ENCODE measurements at places on chromosomes 11 and 22.
A peak's percentile ranks its signal among the peaks of the same experiment; 100 is the strongest.

DNA sequence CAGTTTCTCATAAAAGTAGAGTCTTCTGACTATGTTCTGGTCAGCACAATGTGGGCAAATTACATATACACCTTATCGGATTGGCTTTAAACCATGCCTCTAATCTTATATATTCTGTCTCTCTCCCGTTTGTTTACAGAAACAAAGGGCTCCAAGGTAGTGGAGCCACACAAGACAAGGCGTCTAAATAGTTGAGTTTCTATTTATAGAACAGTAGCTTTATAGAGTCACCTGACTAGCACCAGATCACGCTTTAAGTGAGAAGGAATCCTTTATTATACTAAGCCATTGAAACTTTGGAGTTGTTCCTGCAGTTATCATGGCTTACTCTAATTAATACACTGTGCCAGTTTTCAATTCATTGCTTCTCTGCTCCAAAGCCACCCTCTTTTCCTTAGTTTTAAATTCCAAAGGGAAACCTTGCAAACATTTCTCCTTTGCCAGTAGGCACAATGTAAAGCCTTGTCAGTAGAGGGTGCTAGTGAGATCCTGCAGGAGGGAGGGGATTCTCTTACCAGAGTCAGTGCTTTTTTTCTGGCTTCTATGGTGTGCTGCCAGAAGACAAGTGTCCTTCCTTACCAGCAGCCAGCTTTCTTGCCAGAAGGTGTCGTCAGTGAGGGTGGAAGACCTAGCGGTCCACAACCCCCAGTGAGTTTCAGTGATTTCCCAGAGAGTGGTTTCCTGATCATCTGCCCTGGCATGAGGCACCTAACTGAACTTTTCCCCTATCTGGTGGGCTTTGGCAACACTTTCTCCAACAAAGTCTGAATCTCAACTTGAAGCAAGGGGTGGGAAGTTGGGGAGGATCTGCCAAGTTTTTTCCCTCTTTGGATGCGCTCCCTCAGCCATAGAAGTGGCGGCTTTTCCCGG, 71.7 kb downstream of the RAB38 start:
- peak; percentile 87 for DNase-seq

- DNase-seq, result peak; percentile 76
These were observed 40.6 kb downstream of the OR4D9 start for GRCh38 chr11:59551659-59552521.

GRCh38 chr22:20650294-20651207, 123.4 kb upstream of the SERPIND1 start:
- DNase-seq, result no peak

GRCh38 chr11:131977854-131978253, 607.4 kb downstream of the NTM start:
- no peak for DNase-seq

- no peak for DNase-seq
These were observed 14.7 kb downstream of the TOM1 start for GRCh38 chr22:35314161-35314942.

DNA sequence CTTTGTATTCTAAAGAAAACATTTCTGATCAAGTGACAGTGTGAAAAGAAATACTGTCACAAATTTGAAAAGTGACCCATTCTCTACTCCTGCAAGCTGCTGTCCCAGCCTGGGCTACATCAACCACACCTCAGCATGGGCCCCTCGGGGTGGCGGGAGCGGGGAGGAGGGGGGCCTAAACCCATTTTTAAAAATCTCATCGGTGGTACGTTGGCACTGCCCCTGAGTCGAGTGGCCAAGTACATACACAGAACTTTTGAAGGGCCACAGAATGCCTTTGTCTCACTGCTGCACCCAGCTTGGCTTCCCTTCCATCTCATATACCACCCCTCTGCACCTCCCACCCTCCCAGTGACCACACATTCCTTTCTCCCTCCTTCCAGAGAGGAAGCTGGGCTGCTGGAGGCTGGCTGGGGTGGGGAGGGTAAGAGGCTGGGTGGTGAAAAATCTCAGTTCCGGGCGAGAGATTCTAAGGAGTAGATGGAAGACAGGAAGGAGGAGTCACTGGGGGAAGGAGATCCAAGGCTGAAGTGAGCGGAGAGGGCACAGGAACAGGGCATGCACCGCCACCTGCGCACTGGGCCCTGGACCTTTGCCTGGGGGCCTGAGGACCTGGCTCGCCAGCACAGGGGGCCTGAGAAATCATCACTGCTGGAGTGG, 21.1 kb downstream of the FXYD6 start:
- no peak for DNase-seq
